ENCODE measurements at places on chromosomes 2 and 18.

DNA sequence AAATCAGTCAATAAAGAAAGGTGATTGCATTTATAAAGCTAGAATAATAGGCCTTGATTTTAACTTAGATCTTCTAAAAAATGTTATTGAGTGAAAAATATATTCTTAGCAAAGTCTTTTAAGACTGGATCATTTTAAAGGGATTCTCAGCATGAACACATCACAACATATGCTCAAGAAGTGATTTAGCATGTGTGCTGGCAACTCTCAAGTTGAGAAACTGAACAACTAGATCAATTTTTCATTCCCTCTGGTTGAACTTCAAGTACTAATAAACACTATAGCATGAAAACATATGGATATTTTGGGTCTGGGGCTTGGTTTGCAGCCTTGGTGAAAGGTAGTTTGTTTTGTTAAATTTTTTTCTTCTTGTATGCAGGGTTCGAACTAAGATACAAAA is 107.8 kb upstream of the PNPT1 start:
- no peak for DNase-seq

- no peak for DNase-seq
These were observed 84.7 kb downstream of the ZNF407 start for GRCh38 chr18:74682141-74682990.

GRCh38 chr2:11417946-11418585 is 47.9 kb downstream of the E2F6 start:
- DNase-seq = no peak

- DNase-seq = peak; percentile 84
These were observed 667 bp downstream of the TRIB2 start for GRCh38 chr2:12717191-12718014.

- DNase-seq = no peak
These were observed 135.4 kb downstream of the PHLPP1 start for GRCh38 chr18:62850619-62851306.

- DNase-seq = no peak
These were observed 33.2 kb upstream of the FOSL2 start for GRCh38 chr2:28359222-28360057.

DNA sequence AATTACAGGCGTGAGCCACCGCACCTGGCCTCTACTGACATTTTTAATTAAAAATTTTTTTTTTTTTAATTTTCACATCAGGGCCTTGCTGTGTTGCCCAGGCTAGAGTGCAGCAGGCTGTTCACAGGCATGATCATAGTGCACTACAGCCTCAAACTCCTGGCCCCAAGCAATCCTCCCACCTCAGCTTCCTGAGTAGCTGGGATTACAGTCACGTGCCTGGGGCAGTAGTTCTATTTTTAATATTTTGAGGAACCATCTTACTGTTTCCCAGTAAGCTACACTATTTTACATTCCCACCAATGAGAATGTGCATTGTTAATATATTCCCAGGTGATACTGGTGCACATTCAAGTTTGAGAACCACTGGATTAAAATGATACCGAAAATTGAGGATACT is 92.7 kb downstream of the WDSUB1 start:
- no peak for DNase-seq

Data from left forelimb (tissue), 1 donor.